ENCODE measurements at places on chromosomes 11 and 22.

- DNase-seq, result no peak
These were observed 126.1 kb downstream of the PGR start for GRCh38 chr11:101003468-101003867.

DNA sequence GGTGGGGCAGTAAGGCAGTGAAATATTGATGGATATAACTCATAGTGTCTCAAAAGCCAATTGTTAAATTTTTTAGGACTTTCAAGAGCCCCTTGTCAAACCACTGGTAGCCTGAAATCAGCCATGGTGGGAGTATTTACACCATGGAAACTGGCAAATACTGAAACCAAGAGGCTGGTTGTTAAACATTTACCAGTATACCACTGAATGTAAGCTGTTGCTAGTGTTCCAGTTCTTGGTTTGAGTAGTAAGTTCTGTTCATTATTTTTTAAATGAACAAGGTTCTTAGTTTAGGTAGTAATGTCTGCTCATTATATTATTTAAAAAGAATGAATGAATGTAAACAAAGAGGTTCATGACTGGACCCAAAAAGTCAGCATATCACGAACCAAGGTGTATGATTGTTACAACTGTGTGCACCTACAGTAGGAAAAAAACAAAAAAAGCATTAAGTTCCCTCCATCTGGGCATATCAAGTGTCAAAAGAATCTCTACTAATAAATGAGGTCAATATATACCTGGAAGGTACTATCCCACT lies 4.5 kb upstream of the EIF3F start:
- DNase-seq, result no peak

DNA sequence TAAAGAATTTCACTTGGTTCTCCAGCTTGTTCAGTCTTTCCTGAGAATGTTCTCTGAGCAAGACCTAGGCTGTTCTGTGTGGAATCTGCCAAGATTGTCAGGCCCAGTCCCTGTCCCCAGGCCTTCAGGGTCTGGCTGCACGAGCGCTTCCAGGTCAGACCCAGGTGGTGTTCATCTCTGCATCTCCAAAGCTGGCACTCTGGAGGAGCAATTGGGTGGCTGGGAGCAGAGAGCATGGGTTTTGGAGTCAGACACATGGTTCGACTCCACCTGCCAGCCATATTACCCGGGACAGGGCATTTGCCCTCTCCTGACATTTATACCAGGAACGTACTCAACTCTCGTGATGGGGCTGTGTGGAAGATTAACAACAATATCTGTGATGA lies 8.8 kb downstream of the CD5 start:
- no peak for DNase-seq

DNA sequence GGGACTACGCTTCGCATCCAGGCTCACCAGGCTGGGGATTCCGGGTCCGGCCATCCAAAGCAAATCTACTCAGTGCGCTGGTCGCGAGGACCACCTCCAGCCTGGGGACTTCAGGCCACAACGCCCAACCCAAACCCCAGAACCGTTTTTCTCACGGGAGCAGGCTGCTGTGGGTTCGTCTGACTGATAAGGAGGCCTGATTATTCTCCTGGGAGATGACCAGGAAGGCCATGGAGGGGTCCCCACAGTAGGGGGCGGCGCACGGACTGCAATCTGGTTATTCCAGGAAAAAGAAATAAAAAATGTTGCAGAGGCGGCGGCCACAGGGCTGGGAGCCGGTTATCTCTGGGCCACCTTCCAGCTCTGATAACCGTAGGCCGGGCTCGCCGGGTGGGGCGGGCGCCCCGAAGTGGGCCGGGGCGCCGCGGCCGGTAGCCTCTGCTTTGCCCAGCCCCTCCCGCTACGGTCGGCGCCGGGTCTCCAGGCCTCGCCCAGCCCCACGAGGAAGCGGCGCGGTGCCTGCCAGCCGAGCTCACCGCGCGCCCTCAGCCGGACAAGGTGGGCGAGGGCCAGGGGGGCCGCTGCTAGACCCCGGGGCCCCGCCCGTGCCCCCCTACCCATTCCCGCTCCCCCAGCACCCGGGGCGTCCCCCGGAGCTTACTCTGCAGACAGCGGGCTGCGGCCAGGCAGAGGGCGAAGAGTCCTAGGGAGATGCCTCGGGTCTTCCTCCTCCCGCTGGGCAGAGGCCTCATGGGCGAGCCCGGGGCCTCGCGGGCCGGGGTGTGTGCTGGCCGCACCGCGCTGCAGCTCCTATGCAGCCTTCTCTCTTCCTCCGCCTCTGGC lies 446 bp downstream of the VSTM5 start:
- DNase-seq, result no peak

GRCh38 chr22:35812600-35812999 lies 94.9 kb downstream of the APOL5 start:
- no peak for DNase-seq

DNA sequence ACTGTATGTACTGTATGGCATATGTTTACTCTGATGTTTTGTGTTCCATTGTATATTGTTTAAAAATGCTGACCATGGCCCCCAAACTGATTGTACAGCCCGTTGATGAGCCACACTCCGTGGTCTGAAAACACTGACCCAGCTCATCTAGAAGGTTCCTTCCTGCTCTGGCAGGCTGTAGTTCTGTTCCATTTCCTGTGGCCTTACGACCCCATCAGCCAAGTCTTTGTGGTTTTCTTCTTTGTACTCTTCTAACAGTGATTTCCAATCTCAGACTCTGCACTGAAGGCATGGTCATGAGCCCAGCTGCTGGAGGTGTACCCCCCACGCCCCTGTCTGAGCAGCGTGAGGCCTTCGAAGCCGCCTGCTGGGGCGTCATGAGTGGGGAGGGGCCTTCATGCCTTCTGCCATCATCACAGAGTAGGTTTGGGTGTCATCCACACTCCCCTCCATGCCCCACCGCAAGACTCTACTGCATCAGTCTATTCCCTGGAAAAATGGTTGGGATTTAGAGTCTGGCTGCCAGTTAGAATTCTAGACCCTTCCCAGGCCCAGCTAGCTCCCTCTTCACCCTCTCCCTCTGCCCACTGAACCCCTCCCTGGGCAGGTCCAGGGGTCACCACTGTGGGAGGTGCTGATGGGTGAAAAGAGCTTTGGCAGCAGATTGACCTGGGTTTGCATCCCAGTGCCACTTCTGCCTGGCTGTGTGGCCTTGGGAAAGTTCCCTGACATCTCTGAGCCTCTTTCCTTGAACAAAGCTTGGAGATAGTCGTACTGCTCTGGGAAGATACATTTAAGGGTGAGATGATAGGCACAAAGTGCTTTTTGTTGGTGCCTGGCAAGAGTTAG lies 11.3 kb upstream of the C11orf96 start:
- no peak for DNase-seq

- no peak for DNase-seq
These were observed 418 bp downstream of the ACO2 start for GRCh38 chr22:41469218-41469851.

GRCh38 chr11:23112987-23113886 lies 253.0 kb upstream of the CCDC179 start:
- peak; percentile 17 for DNase-seq
